ENCODE measurements at places on chromosomes 2 and 18. TPM values are rescaled to one million over a fixed set of nuclear protein-coding genes. Genes with fewer than 3 reads are reported as not detected.

AGXT gene
- 0.67 TPM for total RNA-seq

PCARE gene
- total RNA-seq = 0.49 TPM

ANKZF1 gene
- 100 TPM for total RNA-seq

HAAO gene
- 0.30 TPM for total RNA-seq

DNA sequence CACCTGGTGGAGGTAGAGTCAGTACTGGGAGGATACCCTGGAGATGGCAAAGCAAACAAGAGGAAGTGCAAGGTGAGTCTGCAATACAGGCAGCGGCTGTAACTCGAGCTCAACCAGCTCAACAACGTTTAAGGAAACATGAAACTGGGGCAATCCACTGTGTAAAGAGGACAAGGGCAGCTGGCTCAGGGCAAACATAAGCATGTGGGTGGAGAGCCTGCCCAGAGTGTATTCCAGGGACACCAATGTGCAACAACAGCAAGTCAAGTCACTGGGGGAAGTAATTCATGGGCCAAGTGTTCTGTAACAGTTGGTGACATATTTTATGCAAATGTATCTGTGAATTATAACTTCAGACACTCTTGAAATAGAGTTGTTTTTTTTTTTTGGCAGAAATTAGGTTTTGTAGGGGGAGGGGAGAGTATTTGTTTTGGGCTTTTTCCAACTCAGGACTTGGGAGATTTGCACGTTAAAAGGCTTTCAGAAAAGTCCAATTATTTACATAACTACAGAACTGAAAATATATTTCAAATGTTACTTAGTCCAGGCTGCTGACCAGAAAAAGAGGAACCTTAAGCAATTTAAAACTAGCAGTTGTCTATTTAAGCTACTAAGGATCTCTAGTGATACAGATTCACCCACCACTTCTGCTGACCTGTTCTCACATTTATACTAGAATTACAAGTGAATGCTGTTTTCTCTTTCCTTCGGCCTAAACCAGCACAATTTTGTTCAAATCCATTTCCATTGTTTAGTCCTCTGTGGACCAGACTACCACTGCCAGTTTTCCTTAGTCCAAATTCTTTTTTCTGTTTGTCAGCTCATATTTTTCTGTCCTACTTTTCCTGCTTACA lies 18.6 kb downstream of the NRXN1 start:
- no peak for DNase-seq

DNA sequence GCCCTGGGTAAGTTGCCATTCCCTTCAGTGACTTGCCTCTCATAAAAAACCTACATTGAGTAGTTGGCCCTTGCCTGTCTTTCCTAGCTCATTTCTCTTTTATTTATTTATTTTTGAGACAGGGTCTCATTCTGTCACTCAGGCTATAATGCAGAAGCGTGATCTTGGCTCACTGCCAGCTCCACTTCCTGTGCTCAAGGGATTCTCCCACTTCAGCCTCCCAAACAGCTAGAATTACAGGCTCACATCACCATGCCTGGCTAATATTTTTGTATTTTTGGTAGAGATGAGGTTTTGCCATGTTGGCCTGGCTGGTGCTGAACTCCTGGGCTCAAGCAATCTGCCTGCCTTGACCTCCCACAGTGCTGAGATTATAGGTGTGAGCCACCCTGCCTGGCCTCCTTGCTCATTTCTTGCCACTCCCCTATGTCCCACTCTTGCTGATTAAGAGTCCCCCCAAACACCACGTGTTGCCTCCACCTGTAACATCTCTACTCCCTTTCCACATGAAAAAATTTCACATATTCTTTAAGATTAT lies 12.6 kb downstream of the EVA1A start:
- no peak for DNase-seq

- no peak for DNase-seq
Observed at GRCh38 chr18:24333084-24333483, 64.5 kb downstream of the OSBPL1A start.
